NCI-H1092 treated with DMSO at 0.1 percent for 48 hours (cell line): ENCODE measurements at places on chromosomes 11 and 22.

DNA sequence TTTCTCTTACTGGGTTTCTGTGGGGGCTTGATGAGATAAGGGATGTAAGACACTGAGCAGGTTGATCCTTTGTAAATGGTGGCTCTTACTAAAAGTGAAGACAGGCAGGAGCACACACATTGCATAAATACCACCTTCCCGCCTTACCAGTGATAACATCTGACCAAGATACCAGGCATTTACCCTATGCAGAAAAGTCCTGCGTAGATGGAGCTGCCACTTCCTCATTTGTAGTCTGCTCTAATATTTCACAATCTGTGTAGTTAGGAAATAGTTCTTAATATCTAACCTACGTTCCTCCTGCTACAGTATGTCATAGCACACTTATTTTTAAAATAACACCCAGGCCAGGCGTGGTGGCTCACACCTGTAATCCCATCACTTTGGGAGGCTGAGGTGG lies 23.9 kb upstream of the SWAP70 start:
- DNase-seq = no peak

DNA sequence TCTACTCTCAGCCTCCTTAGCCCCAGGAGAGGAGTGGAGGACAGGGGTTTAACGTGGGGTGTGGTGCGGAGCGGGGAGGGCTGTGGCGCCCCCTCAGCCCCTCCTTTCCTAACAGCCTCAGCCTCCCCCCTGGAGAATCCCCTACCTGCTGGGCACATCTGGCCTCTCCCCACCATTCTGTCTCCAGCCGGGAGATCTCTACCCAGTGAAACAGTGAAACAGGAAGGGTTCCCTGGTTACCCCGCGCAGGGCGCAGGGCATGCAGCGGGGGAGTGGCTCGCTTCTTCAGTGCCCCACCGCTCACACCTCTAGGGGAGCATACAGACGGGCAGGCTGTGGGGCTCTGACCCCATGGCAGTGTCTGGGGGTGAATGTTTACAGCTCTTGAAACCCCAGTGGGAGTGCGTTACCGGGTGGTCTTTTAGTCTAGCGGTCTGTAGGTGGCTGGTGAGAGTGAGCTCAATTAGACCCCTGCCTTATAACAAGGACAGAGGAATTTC lies 54.7 kb upstream of the CCDC188 start:
- DNase-seq = no peak

GRCh38 chr11:85903406-85903805 lies 48.2 kb downstream of the CCDC83 start:
- DNase-seq = no peak

DNA sequence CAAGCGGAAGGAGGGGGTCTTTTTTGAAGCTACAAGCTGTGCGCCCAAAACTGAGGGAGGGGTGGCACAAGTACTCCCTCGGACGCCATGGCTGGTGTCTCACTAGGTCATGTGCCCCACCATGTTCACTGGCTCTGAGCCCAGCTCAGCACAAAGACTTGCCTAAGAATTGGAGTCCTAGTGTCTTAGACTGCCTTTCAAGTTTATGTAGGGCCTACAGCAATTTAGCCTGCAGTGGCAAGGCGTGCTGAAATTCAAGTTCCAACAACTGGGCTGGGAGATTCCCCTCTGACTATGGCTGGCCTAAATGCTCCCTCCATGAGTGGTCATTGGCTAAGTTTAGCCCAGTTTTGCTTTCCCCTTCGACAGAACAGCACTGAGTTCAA lies 27.3 kb downstream of the FCHSD2 start:
- DNase-seq = no peak

- peak; percentile 1 for DNase-seq
These were observed 133.7 kb upstream of the HSD17B12 start for GRCh38 chr11:43546561-43547429.

DNA sequence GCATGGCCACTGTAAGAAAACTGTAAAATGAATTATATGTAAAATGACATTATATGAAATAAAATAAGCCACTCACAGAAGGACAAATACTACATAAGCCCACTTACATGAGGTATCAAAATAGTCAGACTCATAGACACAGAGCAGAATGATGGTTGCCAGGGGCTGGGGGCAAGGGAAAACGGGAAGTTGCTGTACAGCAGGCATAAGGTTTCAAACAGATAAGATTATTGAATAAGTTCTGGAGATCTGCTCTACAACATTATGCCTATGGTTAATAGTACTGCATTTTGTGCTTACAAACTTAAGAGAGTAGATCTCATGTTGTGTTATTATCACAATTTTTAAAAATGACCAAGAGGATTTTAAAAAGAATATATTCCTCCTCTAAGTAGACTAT lies 32.7 kb upstream of the HEPHL1 start:
- no peak for DNase-seq

DNA sequence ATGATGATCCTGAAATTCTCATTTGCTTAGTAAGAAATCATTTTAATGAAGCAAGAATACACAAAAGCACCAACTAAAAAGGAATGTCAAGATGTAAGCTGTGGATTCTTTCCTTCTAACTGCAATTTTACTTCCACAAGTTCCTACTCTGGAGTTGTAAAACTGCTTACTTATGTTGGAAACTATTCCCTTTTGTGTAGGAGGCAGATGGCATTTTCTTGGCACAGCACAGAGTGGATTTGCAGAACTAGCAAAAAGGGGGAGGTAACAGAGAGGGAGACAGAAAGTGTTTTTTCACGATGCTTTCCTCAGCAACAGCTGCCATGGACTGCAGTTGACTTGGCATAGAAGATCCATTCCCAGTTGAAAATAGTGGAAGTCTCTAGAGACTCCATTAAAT lies 1112.0 kb upstream of the RAG2 start:
- DNase-seq = no peak

DNA sequence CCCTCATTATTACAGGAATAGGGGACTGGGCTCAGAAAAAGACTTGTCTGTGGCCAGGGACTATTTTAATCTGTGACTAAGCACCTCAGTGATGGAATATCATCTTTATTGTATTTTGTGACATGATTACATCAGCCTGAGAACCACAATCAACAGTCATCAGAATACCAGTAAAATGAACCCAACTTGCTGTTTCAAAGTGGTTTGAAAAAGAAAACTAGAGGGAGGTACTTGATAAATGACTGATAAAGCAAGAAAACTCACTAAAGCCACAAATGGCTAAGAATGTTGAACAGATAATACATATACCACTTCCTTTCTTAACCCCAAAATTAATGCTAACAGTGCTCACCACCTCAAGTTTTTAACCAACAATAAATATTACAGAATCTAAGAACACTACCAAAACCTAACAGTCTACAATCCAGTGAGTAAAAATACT lies 155.7 kb downstream of the ATG16L2 start:
- no peak for DNase-seq

DNA sequence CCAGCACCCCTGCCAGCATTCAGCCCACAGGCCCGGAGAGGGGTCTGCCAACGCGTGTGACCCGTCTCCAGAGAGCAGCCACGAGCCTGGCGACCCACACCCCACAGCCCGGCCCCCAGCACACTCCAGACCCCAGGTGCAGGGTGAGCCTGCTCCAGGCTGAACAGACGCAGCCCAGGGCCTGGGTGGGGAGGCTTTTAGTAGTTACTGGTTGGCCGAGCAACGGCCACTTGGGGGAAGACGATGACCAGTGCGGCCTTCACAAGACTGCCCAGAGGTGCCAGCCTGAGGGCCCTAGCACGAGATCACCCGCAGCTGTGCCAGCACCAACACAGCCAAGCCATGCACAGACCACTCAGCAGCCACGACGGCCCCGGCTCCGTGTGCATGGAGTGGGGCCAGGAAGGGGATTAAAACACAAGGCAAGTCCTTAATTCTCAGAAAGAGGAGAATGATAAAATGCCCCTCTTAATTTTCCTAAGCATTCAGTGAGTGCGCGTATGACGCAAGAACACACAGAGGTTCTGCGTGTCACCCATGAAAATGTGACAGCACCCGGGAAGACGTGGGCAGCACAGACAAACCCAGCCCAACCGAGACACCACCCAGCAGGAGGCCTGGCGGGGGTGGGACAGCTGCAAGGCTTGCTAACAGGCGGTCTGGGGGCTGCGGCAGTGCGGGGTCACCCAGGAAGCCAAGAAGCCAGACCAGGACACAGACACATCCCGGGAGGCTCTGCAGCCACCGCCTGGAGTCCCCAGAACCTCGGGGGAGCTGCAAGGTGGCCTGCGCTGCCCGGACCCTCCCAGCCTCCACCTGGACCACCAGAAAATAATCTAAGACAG lies 47.6 kb downstream of the BRD1 start:
- no peak for DNase-seq

DNA sequence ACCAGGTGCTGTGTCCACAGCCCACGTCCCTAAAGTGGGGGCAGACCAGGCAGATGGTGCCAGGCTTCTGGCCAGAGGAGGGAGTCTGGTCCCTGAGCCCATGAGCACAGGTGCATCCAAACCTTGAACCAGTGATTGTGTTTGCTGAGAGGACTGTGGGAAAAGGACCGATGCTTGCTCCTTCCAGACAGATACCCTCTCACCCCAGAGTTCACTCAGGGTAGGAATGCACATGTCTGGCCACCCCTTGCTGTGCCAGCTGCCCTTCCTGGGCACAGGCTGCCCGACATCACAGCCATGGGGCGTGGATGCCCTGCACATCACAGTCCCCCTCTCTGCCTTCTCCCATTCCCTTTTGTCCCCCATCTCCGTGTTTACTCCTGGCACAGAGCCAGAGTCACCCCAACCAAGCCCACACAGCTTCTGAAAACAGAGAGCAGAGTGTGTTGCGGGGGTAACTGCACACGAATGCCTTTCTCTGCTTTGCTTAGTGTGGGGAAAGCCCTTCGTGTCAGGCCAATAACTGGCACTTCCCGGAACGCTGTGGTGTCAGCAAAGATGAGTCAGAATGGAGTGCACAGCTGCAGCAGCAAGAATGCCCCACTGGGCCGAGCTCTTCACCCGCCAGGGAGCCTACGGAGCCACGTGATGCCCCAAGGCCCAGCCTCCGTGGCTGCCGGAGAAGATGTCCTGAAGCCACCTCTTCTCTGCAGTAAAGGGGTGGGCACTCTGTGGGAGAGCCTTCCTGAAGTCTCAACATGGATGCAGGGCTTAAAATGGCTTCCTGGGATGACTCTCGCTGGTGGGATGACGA lies 7.6 kb downstream of the CARS1 start:
- peak; percentile 47 for DNase-seq

DNA sequence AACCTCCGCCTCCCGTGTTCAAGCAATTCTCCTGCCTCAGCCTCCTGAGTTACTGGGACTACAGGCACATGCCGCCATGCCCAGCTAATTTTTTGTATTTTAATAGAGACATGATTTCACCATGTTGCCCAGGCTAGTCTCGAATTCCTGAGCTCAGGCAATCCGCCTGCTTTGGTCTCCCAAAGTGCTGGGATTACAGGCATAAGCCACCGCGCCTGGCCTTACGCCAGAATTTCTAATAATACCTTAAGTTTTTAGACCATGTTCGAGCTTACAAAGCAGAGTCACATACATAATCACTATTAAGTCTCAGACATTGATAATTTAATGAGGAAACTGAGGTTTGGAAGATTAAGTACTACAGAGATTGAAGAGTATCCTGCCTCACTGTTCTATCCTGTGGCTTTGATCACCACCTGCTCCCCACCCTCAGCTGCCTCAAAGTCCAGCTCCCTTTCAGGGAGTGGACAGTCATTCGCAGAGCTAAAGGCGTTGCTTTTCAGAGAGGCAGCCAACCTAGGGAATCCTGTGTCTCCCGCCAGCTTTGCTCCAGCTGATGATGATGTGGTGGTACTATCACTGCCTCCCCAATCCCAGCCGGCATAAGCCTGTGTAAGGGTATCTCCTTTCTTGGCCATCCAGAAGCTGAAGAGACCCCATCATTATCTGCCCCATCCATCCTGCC lies 7.7 kb downstream of the UBASH3B start:
- no peak for DNase-seq

- DNase-seq = no peak
These were observed 203.1 kb downstream of the TENM4 start for GRCh38 chr11:79237703-79238102.

GRCh38 chr11:120746376-120746775 lies 234.8 kb downstream of the GRIK4 start:
- no peak for DNase-seq

- DNase-seq = no peak
These were observed 159.8 kb downstream of the GRIA4 start for GRCh38 chr11:105769627-105770026.

GRCh38 chr11:114949614-114950351 lies 271.5 kb downstream of the NXPE2 start:
- DNase-seq = no peak

DNA sequence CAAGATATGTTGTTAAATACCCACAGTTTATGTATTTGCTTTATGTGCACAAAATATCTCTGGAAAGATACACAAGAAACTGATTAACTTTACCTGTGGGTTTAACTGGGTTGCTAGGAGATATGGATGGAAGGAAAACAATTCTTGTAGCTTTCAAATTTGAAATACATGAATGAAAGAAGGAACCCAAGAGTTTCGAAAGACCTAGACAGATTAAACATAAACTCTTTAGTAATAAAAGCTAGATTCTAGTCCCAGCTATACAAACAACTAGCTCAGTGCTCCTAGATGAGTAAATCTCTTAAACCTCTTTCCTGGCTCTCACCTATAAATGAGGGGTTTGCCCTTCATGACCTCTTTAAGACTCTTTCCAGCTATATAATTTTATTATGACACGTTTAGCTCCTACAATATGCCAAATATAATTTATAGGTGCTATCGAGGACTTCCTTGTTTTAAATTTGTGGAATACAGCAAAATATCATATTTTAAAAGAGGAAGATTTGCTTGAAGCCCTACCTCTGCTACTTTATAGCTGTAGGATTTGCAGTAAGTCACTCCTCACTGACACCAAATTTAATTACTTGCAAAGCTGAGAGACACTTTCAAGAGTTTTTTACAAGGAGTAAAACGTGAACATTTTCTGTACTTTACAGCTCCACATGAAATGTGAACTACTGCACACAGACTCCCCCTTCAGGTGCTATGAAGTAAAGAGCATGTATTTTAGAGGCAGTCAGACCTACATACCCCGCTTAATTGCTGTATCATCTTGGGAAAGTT lies 50.7 kb downstream of the RRAS2 start:
- DNase-seq = peak; percentile 19

DNA sequence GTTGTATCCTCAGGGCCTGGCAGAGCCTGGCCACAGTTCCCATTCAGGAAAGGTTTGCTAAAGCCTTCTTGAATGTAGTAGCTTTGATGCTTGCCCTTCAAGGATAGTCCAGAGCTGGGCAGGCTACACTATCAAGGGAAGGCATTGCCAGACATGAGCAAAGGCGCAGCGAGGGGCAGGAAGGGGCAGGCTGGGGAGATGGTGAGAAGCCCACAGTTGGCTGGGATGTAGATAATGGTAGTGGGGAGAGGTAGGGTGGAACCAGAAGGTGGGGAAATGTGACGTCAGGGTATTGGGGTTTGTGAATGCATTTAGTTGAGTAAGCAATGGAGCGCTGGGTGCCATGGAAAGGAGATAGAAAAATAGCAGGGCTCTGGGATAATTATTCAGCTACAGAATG lies 28.6 kb downstream of the LRRC32 start:
- DNase-seq = no peak

- DNase-seq = no peak
These were observed 68.2 kb downstream of the DNAJC24 start for GRCh38 chr11:31437742-31438435.

GRCh38 chr11:95521862-95522261 lies 267.7 kb downstream of the FAM76B start:
- DNase-seq = no peak

GRCh38 chr11:45583981-45584566 lies 81.3 kb downstream of the CHST1 start:
- no peak for DNase-seq

GRCh38 chr22:42560381-42560780 lies 6.6 kb downstream of the SERHL2 start:
- no peak for DNase-seq

- no peak for DNase-seq
These were observed 48.3 kb downstream of the SYT13 start for GRCh38 chr11:45237711-45238315.

- DNase-seq = no peak
These were observed 8.1 kb upstream of the UPK2 start for GRCh38 chr11:118948000-118948399.
